Activated naive CD8-positive, alpha-beta T cell treated with anti-CD3 and anti-CD28 coated beads for 36 hours (primary cell): ENCODE measurements at places on chromosomes 12 and 14.

DNA sequence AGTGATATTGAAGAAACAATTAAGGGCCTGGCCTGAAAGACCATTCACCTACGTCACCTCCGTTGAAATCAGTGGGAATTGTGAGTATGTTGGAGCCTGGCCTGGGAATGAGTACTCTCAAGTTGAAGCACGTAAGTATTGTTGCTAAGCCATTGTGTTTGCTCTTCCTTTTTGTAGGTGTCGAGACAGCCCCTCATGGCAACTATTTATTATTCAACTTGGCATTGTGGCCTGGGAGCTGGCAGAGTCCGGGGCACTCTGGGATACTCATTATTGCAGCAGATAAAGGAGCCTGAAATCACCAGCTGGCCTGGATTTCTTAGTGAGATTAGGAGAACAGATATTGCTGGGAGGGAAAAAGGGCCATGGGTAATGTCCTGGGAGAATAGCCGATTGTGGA, 147.4 kb downstream of the C12orf75 start:
- DNase-seq: no peak

DNA sequence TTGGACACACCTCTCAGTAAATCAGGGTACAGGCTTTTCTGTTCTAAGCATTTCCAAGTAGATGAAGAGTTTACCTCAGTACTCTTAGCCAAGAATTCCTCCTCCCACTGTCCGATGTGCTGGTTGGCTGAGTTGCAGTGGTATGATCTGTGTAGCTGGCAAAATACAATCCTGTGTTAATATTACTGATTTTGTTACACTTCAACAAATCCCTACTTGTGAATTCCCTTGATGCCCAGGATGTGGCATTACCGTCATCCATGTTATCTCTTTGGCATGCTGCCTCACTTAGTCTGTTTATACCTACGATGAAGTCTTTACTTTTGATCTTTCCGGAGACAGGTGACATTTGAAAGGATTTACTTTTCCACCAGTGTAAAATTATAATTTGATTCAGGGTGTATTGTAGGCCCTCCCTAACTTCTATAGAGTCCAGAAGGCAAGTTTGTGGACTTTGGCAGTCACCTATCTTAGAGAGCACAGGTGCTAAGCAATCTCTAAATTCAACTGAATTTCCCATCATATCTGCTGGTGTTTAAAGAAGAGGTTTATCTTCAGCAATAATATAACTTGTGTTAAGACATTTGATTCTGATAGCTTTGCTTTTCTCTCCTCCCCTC, 10.1 kb downstream of the CCDC196 start:
- no peak for DNase-seq

DNA sequence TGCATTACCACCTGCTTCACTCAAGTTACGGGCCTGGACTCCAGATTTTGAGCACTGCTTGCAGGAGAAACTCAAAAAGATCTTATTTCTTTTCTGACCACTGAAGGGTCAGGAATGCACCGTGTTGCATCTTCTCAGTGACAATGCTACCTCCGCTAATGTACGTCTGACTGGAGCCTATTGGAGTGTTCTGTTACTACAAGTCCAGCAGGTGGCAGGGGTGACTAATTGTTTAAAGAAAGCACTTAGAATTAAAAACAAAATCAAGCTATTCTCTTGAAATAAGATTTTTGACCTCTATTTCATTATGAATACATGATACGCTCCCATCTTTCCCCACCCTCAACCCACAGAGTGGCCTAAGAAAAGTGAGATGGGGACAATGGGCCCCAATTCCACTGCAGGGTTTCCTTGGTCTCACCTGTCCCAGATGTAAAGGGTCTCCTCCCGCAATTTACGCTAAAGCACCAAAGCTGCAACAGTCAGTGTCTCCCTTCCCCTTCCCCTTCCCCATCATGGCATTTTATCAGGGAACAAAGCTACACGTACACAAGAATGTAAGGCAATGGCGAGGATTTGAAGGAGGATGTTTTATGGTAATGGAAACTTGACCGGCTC, 2.2 kb downstream of the TBPL2 start:
- no peak for DNase-seq

- no peak for DNase-seq
These were observed 2.1 kb upstream of the NDRG2 start for GRCh38 chr14:21026988-21027315.

DNA sequence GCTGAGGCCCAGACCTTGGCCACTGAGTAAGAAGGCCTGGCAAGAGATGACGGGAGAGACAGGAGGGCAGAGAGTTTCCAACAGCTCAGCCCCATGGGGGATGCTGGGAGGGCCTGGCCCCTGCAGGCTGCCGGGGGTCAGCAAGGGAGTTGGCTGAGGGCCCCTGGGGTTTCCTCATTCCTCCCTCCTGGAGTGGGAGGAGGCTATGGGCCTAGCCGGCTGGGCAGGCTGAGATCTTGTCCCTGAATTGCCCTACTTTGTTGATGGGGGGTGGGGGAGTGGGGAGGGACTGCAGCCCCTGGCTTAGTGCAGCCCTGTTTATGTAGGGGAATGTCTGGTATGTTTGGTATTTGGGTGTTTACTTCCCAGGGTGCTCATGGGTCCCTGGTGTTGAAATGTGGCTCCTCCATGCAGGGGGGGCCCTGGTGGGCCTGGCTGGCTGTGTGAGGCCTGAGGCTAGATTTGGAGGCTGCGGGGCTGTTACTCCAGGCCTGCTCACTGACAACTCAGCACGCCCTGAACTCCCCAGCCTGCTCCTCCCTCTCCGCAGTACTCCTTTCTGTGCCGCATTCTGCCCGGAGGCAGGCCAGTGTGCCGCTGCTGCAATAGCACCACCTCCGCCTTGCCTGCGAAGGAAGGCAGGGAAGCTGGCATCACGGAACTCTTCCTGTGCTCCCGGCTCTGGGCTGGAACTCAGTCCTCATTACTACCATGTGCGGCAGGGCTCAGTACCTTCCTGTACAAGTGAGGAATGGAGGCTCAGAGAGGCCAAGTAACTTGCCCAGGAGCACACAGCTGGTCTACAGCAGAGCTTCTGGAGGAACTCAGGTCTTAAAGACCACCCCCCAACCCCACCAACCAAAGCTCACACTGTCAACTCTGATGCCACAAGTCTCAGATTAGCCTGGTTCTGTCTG, 25.3 kb downstream of the JDP2 start:
- DNase-seq: no peak

GRCh38 chr12:54251667-54252284, 28.1 kb downstream of the CBX5 start:
- DNase-seq: no peak

GRCh38 chr14:25516838-25517237, 466.9 kb upstream of the STXBP6 start:
- DNase-seq: no peak

- DNase-seq: no peak
These were observed 58.2 kb downstream of the CCER1 start for GRCh38 chr12:90896821-90897220.

GRCh38 chr14:102905116-102906108, 17.1 kb upstream of the AMN start:
- DNase-seq: no peak

DNA sequence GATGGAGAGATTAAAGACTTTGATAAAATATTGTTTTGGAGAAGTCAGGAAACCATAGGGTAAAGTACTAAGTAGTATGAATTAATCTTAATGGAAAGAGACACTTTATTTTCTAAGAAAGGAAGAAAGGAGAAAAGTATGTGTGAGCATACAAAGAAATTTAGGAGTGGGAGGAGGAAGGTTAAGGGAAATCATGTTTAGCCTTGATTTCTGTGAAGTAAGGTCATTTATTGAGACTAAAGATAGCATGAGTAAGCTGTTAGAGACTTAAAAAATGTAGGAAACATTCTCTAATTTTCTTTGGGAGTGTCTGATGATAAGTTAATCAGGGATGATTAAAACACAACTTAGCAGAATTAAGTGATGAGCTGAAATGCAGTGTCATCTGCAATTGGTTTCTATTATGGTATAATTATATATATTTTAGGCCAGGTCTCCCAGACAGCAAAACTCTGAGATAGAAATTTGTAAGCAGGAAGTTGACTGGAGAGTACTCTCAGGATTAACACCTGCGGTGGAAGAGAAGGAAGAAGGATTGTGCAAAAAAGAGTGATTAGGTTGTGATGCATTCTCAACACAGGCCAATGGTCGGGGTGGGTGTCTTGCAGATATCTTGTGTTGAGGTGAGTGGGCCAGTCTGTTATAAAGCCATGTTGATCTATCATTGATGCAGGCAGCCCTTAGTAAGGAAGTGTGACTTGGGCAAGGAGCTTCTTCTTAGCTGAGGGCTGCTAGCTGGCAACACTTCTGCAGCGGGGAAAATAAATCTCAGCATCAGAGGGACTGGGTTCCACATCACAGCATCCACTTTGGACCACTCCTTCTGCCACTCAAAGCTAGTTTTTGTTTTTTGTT, 256.2 kb downstream of the AEBP2 start:
- DNase-seq: no peak

DNA sequence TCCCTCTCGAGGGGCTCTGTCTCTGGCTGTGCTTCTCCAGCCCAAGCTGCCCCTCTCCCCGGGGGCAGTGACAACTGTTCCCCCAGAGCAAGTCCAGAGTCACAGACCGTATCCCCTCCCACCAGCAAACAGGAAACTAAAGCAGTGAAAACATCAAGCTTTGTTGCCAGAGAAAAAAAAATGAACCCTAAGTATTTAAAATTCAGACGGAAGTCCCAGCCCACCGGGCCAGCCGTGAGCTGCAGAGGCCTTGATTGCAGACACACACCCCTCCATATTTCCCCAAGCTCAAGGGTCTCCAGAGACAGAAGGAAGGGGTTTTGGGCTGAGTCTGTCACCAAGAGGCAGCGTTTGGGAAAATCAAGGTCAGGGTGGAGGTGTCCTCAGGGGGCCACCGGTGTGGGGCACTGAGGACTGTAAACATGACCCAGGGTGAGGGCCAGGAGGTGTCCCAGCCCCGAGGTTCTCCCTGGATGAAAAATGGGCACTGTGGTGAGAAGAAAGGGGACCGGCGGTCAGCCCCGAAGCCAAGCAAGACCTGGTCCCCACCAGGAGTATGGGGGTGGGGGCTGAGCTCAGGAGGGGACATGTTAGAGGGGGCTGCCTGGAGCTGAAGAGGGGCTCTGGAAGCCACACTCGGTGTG, 7.7 kb downstream of the PHETA1 start:
- no peak for DNase-seq

- DNase-seq: no peak
These were observed 101.5 kb downstream of the ELK3 start for GRCh38 chr12:96295532-96296160.

- no peak for DNase-seq
These were observed 308.2 kb upstream of the DCN start for GRCh38 chr12:91490667-91491311.

DNA sequence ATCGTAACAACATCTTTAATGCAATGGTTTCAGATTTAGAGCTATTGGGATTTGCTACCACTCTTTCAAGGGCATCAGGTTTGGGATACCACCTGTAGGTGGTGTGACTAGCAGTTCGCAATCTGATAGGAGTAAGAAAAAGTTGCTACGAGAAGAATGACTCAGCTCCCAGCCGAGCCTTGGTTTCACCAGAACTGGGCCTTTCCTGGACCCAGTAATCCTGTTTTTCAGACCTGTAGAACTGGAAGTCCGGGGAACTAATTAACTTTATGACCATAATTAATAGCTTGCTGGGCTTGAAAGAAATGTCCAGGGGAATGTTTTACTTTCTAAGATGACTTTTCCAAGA, 770 bp downstream of the ABHD4 start:
- DNase-seq: peak; percentile 31

- peak; percentile 3 for DNase-seq
These were observed 247.4 kb downstream of the GALC start for GRCh38 chr14:87745507-87746118.

DNA sequence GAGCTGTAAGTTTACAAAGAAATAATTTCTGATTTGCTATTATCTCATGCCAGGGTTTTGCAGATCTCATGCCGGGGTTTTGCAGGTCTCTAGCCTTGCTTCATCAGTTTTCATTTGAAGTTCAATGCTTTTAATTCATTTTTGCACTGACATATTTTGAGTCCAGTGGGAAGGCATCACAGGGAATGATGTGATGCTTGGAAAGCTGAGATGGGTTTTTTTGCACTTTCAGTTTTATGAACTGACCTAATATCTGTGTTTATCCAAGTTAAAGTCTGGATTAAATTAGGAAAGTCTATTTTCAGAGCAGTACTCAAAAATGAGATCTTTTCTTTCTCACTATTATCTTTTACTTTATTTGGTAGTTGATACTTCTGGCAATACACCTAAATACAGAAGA, 23.6 kb upstream of the REP15 start:
- no peak for DNase-seq

GRCh38 chr12:64826234-64826633, 1.8 kb downstream of the TBC1D30 start:
- peak; percentile 57 for DNase-seq

DNA sequence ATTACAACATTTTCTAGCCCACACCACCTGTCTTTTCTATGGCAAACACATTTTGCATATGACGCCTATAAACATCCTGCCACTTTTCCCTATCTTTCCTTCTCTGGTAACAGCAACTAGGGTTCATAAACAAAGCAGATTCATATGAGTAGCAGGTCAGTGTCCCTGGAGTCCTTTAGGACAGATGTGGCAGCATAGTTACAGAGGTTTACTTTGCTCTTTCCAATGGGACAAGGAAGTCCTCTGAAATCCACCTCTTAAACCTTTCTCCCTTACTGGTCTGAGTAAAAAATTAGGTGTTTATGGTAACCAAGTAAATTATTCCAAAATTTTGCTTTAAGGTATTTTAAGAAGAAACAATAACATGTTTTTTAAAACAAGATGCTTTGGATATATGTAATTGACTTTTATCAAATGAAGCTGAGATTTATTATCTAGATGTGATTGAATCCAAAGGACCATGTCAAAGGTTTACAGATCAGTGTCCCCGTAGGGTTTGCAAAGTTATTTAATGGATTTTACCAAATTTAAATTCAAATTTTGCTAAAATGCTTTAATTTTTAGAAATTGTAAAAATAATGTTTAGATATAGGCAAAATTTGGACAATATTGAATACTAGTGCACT, 79.2 kb upstream of the PAWR start:
- DNase-seq: no peak

GRCh38 chr12:108475396-108475795, 39.7 kb upstream of the FICD start:
- DNase-seq: no peak

- DNase-seq: no peak
These were observed 11.9 kb downstream of the SLCO1B3 start for GRCh38 chr12:20822415-20822814.

- no peak for DNase-seq
These were observed 19.9 kb upstream of the PHC1 start for GRCh38 chr12:8894378-8894777.

- DNase-seq: no peak
These were observed 37.8 kb upstream of the OR4E1 start for GRCh38 chr14:21711360-21711961.

- DNase-seq: no peak
These were observed 110.9 kb upstream of the CCDC196 start for GRCh38 chr14:66375046-66375964.

- DNase-seq: no peak
These were observed at the start of gene SERPINA5 for GRCh38 chr14:94581127-94581999. Gene SERPINA5 (plus strand): TSS chr14:94581426. CDS start chr14:94587363, 5,937 bp downstream.
